PC-3 (cell line): ENCODE measurements at places on chromosomes 7 and 10. TPM values are rescaled to one million over a fixed set of nuclear protein-coding genes. Genes with fewer than 3 reads are reported as not detected.

The WDFY4 gene
- total RNA-seq, result not detected in 2 replicates

GRCh38 chr7:37657816-37658215, 25.8 kb upstream of the GPR141 start:
- no peak overlapping the region for H3K4me3 ChIP-seq
- H3K4me1 ChIP-seq, result no peaks in the 10 kb centered on the region
- no peaks in the 10 kb centered on the region for H3K36me3 ChIP-seq
- H3K27ac ChIP-seq, result no peak overlapping the region
- no peak for DNase-seq
- no peaks in the 10 kb centered on the region for H3K27me3 ChIP-seq

DNA sequence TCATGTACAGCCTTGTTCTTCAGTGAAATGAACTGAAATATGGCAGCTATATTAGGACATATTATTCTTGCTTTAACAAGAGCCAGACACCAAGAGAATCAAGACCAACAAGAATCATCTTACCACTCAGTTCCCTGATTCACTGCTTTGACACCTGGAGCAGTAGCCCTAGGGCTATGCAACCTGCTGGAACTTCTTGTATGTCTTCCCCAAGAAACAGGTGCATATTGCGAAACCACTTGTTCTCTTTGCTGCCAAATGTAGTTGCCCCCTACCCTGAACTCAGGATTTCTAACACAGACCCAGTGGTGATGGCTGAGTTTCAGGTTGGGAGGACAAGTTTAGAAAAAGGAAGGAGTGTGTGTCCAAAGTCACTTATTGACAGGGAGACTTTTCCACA, 46.1 kb downstream of the WIPF3 start:
- no peaks in the 10 kb centered on the region for H3K27me3 ChIP-seq
- no peak overlapping the region for H3K4me3 ChIP-seq
- no peaks in the 10 kb centered on the region for H3K36me3 ChIP-seq
- H3K4me1 ChIP-seq, result peaks cover 8% of the 10 kb centered on the region; the same call in 1 of the 2 replicates

- no peaks in the 10 kb centered on the region for H3K36me3 ChIP-seq
- no peak for DNase-seq
- no peak overlapping the region for H3K4me3 ChIP-seq
- H3K27me3 ChIP-seq, result no peaks in the 10 kb centered on the region
Measured at GRCh38 chr7:130092598-130092997, 22.3 kb downstream of the KLHDC10 start.
